T47D (cell line): ENCODE measurements at places on chromosomes 7 and 10.

GRCh38 chr10:73076360-73077183 is 20.1 kb downstream of the P4HA1 start:
- no peak for DNase-seq

GRCh38 chr10:79206300-79207095 is 137.7 kb downstream of the ZMIZ1 start:
- DNase-seq: no peak

GRCh38 chr7:151689196-151689971 is 169.7 kb upstream of the RHEB start:
- no peak for DNase-seq

GRCh38 chr10:50512743-50513416 is 110.9 kb downstream of the SGMS1 start:
- DNase-seq: no peak

GRCh38 chr10:7529638-7530037 is 118.8 kb upstream of the SFMBT2 start:
- peak; percentile 75 for DNase-seq

DNA sequence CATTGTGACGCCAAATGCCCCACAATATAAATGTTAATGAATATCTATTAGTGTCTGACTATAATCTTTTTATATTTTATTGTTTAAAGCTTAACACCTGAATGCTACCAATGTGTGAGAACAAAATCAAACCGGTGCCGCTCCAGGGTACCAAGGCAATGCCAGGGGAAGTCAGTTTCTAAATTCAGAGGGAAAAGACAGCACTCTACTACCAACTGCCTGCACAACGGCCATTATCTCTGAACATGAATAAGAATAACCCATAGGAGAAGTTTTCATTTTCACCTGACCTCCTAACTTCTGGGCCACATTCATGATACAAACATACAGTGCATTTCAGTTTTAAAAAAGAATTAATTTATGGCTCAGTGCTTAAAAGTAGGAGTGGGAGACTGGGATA is 21.7 kb downstream of the USP6NL start:
- DNase-seq: no peak

- DNase-seq: no peak
Observed at GRCh38 chr7:55517191-55517633, 55.1 kb downstream of the VOPP1 start.

GRCh38 chr10:7354330-7355047 is 56.3 kb downstream of the SFMBT2 start:
- DNase-seq: peak; percentile 21

DNA sequence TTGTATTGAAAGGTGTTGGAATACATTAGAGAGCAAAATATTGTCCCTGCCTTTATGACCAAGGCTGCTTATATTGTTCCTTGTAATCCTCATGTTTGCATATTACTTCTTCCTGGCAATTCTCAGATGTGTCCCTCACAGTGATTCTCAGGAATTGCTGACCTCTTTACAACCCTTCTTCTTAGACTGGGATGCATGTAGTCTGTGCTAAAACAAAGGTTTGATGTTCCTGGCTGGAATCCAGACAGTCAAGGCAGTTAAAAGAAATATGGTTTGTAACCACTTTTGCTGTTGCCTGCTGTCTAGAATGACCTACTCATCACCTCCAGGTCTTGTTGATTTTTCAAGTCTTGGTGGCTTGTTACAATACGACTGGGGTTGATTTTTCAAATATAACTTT is 367.6 kb downstream of the HGF start:
- no peak for DNase-seq

- DNase-seq: no peak
Observed at GRCh38 chr10:102309916-102310315, 64.6 kb downstream of the GBF1 start.

DNA sequence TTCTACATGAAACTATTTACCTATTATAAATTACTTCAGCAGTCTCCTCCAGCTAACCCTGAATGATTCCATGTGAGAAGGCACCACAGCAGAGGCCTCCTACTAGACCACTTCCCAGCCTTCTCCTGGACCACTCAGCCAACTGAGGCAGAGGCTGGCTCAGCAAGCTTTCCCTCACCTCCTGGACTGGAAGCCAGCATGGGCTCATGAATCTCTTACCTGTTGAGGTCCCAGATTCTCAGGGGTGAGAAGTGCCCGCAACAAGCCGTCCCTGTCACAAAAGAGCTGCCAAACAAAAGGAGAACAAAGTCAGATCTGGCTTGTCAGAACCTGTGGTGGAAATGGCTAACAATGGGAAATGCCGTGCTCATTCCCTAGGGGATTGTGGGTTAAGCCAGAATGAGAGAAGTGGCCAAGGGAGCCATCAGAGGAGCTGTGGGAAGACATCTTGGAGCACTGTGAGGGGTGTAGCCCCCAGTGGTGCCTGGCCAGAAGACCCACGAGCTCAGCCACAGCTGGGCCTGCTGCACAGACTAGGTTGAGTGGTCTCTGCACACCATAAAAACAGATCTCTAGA is 36.5 kb downstream of the DPCD start:
- no peak for DNase-seq

GRCh38 chr10:11667756-11668155 is 56.3 kb upstream of the USP6NL start:
- DNase-seq: no peak
